Smooth muscle cell of the pulmonary artery (primary cell): ENCODE measurements at places on chromosomes 3 and 15. TPM values are rescaled to one million over a fixed set of nuclear protein-coding genes. Genes with fewer than 3 reads are reported as not detected.

LDHAL6B gene
- total RNA-seq = not detected in 2 replicates

SERPINI1 gene
- total RNA-seq = 4.3 and 7.6 TPM in 2 replicates

ASB14 gene
- not detected in 2 replicates for total RNA-seq

WDR93 gene
- 0.07 TPM in 1 of 2 replicates, not detected in the other for total RNA-seq

ALS2CL gene
- total RNA-seq = 1.8 and 3.2 TPM in 2 replicates

PPM1M gene
- total RNA-seq = 28.5 and 28.8 TPM in 2 replicates

SLC27A2 gene
- 0.26 TPM in 1 of 2 replicates, not detected in the other for total RNA-seq

SHC4 gene
- 2.7 and 3.9 TPM in 2 replicates for total RNA-seq

GNAT1 gene
- total RNA-seq = not detected in 2 replicates
